ENCODE measurements at places on chromosomes 2 and 18. TPM values are rescaled to one million over a fixed set of nuclear protein-coding genes. Genes with fewer than 3 reads are reported as not detected.
A peak's percentile ranks its signal among the peaks of the same experiment; 100 is the strongest.

The REG1B gene
- total RNA-seq = not detected

DNA sequence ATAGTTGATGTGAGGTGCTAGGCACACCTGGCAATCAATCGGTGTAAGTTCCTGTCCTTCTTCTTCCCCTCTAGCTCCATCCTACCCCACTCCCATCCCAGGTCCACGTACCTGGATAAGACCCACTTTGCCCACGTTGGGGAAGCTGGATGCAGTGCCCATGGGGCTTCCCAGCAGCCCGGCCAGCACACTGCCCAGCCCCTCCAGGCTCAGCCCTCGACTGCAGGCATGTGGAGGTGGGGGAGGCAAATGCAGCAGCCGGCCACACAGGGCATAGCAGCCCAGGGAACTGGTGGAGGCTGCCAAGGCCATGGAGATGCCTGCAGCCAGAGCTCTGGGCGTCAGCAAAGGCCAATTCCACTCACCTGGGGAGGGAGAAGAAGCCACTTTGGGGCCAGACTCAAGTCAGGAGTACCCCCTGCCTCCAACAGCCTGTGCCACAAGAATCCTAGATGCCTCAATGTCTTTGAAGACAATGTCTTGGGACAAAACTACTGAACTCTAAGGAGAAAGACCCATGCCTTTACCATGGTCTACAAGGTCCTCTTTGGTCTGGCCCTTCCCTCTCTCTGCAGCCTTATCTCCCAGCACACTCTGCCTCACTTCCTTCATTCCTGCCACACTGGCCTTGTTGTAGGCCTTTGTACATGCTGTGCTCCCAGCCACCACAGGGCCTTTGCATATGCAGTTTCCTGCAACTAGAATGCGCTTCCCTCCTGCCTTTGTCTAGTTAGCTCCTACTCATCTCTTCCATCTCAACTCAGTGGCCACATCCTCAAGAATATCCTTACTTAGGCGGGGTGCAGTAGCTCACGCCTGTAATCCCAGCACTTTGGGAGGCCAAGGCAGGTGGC, 4.5 kb downstream of the SLC23A3 start:
- peaks cover 6% of the 10 kb centered on the region for H3K4me1 ChIP-seq
- no peak overlapping the region for H3K27ac ChIP-seq
- no peak for DNase-seq
- no peaks in the 10 kb centered on the region for H3K27me3 ChIP-seq
- H3K4me3 ChIP-seq = no peak overlapping the region

- peaks cover 12% of the 10 kb centered on the region for H3K4me1 ChIP-seq
- peak overlapping the region; percentile 76 for H3K4me3 ChIP-seq
- no peaks in the 10 kb centered on the region for H3K27me3 ChIP-seq
- peak; percentile 86 for DNase-seq
Observed at GRCh38 chr18:63320123-63320974, 780 bp upstream of the BCL2 start.

The MIB1 gene
- total RNA-seq = 26.3 TPM

GRCh38 chr2:80462654-80463053, 158.1 kb upstream of the LRRTM1 start:
- no peak overlapping the region for H3K4me3 ChIP-seq
- H3K36me3 ChIP-seq = no peaks in the 10 kb centered on the region
- DNase-seq = no peak

DNA sequence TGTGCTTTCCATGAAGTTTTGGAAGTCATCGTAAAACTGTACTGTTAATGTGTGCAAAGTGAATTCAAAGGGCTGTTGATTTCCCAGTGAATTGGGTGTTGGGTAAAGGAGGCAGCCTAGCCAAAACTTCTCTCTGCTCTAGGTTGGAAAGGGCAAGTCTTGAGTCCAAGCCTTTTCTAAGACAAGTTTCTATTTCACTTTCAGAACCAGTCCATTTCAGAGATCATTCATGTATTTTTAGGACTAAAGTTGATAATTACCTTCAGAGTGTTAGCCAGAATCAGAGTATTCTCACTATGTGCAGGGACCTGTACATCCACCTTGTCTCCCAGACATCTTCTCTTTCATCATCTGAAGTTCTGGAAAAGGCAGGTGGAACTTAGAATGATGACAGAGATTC, 636.1 kb upstream of the KLHL29 start:
- no peaks in the 10 kb centered on the region for H3K36me3 ChIP-seq
- H3K4me3 ChIP-seq = no peak overlapping the region
- no peak overlapping the region for H3K27ac ChIP-seq
- no peaks in the 10 kb centered on the region for H3K4me1 ChIP-seq

The NYAP2 gene
- 0.55 TPM for total RNA-seq

- no peak for DNase-seq
- H3K36me3 ChIP-seq = no peaks in the 10 kb centered on the region
- H3K4me1 ChIP-seq = no peaks in the 10 kb centered on the region
- no peak overlapping the region for H3K27ac ChIP-seq
Observed at GRCh38 chr18:59308938-59309260, 9.6 kb downstream of the CPLX4 start.

DNA sequence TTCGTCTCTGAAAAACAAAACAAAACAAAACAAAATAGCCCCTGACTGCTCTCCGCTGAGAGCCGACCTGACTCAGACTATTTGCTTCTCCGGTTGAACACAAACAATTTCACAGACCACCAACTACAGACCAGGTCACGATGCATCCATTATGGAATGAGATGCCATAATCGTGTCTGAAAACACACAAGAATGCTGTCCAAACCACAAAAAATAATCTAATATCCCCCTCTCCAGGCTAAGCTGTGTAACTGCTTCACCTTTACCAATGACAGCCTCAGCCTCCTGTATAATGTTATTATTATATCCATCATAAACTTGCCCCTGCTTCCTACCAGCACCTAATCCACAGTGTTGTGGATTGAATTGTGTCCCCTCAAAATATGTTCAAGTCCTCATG, 114.7 kb downstream of the DNAH6 start:
- no peak overlapping the region for H3K4me3 ChIP-seq
- no peaks in the 10 kb centered on the region for H3K4me1 ChIP-seq
- no peaks in the 10 kb centered on the region for H3K27me3 ChIP-seq
- no peaks in the 10 kb centered on the region for H3K36me3 ChIP-seq
- no peak overlapping the region for H3K27ac ChIP-seq
- peak; percentile 46 for DNase-seq

DNA sequence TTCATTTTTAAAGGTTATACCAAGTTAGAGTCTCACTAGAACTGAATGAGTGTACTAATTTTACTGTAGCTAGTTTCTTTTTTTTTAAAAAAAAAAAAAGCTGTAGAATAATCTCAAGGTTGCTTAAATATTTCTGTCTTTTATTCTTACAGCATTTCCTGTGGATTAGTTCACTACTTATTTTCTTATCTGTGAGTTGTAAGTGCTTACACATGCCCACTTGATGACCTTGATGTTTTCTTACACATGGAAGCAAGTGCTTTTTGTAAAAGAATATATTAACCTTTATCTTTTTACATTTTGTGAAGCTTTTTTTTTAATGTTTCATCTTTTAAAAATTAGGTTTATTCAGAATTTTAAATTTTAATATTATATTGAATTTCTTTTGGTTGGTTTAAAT, 57.8 kb downstream of the MSH2 start:
- no peaks in the 10 kb centered on the region for H3K27me3 ChIP-seq

The AOX1 gene
- total RNA-seq = 29.4 TPM

GRCh38 chr2:100446696-100447095, 23.6 kb upstream of the NMS start:
- H3K4me3 ChIP-seq = no peak overlapping the region
- H3K27me3 ChIP-seq = no peaks in the 10 kb centered on the region
- no peak for DNase-seq
- H3K27ac ChIP-seq = no peak overlapping the region
- H3K36me3 ChIP-seq = no peaks in the 10 kb centered on the region

- H3K4me3 ChIP-seq = peak within 1 kb of the TSS; percentile 22
- H3K27ac ChIP-seq = no peak within 1 kb of the TSS
- peak; percentile 97 for DNase-seq
- H3K36me3 ChIP-seq = no peaks in the 10 kb centered on the region
Observed at GRCh38 chr2:166494140-166494624, at the start of gene SCN7A. TSS of gene SCN7A (minus strand) at chr2:166494249. CDS start at chr2:166477696, 16,553 bp downstream.

DNA sequence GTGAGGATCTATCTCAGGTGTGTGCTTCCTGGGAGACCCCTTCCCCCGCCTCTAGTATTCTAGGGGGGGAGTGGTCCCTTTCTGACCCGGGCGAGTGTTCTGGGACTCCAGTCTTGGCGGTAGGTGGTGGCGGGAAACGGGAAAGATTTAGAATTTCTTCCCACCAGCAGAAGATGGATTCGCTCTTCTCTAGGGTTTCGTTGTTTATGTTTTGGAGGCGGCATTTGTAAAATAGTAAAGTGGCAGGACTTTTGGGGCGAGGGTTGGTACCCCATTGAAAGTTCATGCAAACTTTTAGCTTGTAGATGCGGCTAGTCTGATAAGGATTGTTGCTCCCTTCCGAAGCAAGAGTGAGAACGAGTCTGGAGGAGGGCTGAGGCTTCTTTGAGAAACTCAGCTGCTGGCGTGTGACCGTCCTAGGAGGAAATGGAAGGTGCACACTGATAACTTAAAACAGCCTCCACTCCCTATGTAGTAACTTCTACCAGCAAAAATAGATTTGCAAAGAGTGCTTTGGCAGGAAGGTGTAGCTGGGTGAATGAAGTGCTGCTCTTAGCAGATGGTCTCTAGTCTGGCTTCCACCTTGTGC, 412 bp downstream of the GPD2 start:
- peak; percentile 24 for DNase-seq
- no peaks in the 10 kb centered on the region for H3K36me3 ChIP-seq
- no peaks in the 10 kb centered on the region for H3K27me3 ChIP-seq
- H3K4me1 ChIP-seq = no peaks in the 10 kb centered on the region

Measured in left lung (tissue), 14 donors.